Right atrium auricular region (tissue), 2 donors: ENCODE measurements at places on chromosomes 1 and 21. TPM values are rescaled to one million over a fixed set of nuclear protein-coding genes. Genes with fewer than 3 reads are reported as not detected.

OR2L2 gene
- not detected for total RNA-seq

GRCh38 chr1:230490436-230490835 is 64.3 kb upstream of the PGBD5 start:
- H3K36me3 ChIP-seq: no peaks in the 10 kb centered on the region
- no peak overlapping the region for H3K4me3 ChIP-seq
- H3K27me3 ChIP-seq: no peaks in the 10 kb centered on the region
- H3K4me1 ChIP-seq: no peaks in the 10 kb centered on the region
- no peak overlapping the region for H3K27ac ChIP-seq
- no peak for DNase-seq

- H3K36me3 ChIP-seq: no peaks in the 10 kb centered on the region
- no peak overlapping the region for H3K27ac ChIP-seq
- H3K4me3 ChIP-seq: no peak overlapping the region
- H3K27me3 ChIP-seq: no peaks in the 10 kb centered on the region
Observed at GRCh38 chr21:43734928-43735229, 15.9 kb downstream of the PDXK start.

DNA sequence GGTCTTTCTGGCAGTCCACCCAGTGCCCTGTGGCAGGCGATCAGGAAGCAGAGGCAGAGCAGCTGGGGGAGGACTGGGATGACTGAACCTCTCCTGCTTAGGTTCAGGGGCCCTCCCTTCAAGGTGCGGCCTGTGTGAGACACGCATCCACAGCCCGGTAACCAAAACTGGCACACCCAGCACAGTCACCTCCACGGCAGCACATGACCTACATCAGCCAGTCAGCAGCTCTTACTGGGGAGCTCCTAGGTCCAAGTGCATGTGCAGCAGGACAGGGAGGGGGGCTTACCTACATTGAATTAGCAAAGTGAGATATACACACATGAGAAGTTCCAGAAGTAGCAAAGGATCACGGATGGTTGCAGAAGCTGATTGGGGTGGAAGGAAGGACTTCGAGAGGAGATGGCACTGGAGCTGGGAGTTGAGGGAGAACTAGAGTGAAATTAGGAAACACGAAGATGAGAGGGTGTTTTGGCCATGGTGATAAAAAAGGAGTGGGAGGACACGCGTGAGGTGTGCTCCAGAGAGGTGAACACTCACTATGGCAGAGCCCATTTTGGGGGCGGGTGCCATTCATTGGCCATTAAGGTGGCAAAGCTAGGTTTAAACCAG is 51.4 kb upstream of the IRF2BP2 start:
- no peaks in the 10 kb centered on the region for H3K36me3 ChIP-seq
- DNase-seq: no peak
- no peak overlapping the region for H3K4me3 ChIP-seq
- H3K4me1 ChIP-seq: no peaks in the 10 kb centered on the region
